CD14-positive monocyte (primary cell): ENCODE measurements at places on chromosomes 16 and 17.

GRCh38 chr17:18257268-18257981, 1.1 kb downstream of the FLII start:
- peak; percentile 65 for DNase-seq

- DNase-seq, result no peak
Observed at GRCh38 chr16:17590711-17591654, 120.2 kb upstream of the XYLT1 start.

DNA sequence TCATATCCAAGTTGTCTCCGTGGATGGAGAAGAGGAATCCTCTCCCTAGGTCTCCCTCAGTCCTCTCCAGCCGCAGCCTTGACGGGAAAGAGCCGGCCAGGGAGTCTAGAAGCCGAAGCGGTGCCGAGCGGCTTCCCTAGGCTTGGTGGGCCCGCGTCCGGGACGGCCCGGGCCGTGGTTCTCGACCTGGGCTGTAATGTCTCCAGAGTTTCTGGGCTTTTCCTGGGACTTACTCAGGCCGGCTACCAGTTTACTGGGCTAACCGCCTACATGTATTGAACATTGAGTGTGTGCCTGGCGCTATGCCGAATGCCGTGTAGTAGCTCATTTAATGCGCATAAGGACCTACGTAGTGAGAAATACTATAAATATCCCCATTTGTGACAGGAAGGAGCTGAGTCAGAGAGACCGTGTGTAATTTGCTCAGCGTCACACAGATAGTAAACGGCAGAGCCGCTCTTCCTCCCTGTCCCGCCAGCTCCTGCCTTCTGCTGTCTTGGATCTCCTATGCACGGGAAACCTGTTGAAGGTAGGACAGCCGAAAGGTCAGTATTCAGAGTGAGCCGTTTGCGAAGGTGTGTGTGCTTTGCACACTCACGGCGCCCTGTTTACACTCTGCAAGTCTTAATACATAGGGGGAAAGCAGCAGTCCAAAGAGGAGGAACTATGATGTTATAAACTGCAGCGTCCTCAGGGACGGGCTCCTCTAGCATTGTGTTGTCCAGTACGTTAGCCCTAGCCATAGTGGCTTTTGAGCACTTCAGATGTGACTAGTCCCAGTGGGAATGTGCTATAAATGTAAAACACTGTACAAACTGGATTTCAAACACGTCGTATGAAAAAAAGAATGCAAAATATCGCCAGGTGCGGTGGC, 723 bp upstream of the SPAG5 start:
- peak; percentile 93 for DNase-seq

- peak; percentile 85 for DNase-seq
Observed at GRCh38 chr17:7686222-7687071, 843 bp downstream of the TP53 start.

DNA sequence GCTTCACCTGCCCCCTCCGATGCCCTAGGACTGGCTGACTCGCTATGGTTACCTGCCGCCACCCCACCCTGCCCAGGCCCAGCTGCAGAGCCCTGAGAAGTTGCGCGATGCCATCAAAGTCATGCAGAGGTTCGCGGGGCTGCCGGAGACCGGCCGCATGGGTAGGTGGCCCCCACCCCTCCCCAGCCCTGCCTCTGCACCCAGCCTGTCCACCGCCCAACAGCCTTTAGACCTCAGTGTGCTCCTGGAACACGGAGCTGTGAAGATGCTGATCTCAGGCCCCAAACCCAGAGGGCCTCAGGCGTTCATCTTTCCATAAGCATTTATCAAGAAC, 993 bp downstream of the MMP25 start:
- DNase-seq, result no peak

- peak; percentile 14 for DNase-seq
Observed at GRCh38 chr17:19295473-19296135, 58.4 kb downstream of the EPN2 start.

DNA sequence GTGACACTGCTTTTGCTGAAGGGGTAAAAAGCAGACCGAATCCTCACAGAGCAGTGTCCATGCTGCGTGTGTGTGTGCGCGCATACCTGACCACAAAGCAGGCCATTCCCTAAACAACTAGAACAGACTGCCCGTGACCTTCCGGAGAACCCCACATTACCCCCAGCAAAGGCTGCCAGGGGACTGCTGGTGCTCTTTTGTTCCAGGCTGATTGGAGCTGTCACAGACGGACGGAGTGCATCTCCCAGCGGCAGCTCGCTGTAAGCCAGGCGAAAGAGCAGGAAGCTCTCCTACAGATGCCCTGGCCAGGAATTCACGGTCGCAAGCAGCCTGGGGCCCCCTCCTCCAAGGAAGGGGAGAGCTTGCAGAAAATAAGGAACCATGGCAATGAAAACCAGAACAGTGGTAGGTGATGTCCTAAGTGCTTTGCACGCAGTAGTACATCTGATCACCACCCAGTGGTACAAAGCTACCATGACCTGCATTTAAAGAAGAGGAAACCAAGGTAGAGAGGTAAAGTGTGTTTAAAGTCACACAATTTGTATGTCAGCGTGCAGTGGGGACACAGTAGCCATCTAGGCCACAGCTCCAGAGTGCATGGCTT, 153.4 kb upstream of the DYNLRB2 start:
- DNase-seq, result no peak

GRCh38 chr17:75087558-75088453, at the start of gene SLC16A5:
Gene SLC16A5 (plus strand): TSS chr17:75087954. CDS start chr17:75093637, 5,683 bp downstream.
- DNase-seq, result peak; percentile 82

DNA sequence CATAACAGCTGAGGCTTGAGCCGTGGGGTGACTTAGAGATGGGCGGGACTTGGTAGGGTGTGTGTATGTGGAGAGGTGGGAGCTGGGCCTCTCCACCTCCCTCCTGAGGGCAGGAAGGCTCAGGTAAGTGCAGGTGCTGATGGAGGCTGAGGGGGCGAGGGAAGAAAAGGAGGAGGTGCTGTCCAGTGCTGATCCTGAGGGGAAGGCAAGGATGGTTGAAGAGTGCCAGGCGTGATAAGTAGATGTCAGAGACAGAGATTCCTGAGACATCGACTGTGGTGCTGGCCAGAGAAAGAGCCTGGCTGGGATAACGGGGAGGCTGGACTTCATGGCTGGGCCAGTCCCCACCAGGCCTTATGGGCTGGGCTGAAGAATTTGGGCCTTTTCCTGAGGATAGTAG, 159.1 kb downstream of the SDK2 start:
- DNase-seq, result no peak

- DNase-seq, result no peak
Observed at GRCh38 chr16:85917012-85917411, 18.1 kb downstream of the IRF8 start.
